Dermis microvascular lymphatic vessel endothelial cell (primary cell): ENCODE measurements at places on chromosomes 2 and 18.

DNA sequence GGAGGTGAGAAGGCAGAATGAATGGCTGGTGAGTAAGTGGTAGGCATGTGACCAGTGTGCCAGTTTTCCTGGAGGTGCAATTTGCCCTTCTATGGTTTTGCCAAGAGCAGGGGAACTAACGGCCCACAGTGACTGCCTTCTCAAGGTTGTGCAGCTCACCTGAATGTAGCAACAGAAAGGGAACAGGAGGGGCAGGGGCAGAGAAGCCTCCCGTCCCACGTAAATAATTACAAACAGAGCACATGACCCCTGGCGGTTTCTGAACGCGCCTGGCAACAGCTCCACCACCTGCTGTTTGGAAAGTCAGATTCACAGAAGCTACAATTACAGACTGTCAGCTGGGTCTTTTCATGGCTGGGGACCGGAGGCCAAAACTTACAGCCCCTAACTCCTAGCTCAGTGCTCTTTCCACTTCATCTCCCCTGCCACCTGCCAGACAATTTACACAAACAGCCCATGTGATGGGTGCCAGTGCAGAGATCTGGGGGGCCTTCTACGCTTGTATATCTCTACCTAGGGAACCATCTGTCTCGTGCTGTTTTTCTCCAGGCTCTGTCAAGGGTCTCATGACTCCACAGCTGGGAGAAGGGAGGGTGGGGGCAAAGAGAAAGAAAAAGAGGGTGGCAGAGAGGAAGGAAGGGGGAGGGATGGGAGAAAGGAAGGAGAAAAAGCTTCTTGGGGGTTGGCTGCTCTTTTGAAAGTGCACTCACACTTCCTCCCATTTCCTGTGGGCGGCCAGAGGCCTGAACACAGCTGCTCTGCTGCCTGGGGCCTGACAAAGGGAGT, 69.6 kb downstream of the POLR1A start:
- DNase-seq, result peak; percentile 92

DNA sequence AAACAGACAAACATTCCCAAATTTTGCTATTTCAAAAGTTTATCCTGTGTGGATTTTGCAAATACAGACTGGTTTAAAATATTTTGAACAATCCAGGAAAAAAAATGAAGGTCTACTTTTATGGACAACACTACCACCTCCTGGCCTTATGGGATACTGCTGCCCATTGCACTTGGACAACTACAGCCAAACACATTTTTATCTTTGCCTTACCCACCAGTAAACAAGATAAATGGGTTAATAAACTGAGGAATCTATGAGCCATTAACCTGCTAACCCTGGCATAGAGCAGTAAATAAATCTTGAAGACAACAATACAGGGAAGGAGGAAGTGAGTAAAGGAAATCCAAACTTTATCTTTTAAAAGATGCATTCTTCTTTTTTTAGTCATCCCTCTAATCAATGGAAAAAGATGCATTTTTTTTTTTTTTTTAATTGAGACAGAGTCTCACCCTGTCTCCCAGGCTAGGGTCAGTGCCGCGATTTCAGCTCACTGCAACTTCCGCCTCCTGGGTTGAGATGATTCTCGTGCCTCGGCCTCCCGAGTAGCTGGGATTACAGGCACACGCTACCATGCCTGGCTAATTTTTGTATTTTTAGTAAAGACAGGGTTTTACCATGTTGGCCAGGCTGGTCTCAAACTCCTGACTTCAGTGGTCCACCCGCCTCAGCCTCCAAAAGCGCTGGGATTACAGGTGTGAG, 2.1 kb upstream of the SPIRE1 start:
- DNase-seq, result peak; percentile 85

DNA sequence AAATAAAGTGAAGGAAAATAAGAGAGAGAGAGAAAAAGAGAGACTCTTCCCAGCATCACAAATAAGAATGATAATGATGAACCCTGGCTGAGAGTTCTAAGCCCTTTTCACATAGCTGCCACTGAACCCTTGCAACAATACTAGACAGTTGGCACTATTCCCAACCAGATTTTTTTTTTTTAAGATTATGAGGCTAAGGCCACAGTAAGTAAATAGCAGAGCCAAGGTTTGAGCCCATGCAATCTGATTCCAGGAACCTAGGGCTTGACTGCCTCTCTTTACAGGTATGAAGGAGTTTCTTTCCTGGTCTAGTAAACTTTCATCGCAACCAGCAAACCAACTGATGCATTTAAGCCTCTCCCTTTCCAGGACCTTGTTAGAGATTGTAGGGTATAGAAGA, 424.6 kb downstream of the NCKAP5 start:
- no peak for DNase-seq

DNA sequence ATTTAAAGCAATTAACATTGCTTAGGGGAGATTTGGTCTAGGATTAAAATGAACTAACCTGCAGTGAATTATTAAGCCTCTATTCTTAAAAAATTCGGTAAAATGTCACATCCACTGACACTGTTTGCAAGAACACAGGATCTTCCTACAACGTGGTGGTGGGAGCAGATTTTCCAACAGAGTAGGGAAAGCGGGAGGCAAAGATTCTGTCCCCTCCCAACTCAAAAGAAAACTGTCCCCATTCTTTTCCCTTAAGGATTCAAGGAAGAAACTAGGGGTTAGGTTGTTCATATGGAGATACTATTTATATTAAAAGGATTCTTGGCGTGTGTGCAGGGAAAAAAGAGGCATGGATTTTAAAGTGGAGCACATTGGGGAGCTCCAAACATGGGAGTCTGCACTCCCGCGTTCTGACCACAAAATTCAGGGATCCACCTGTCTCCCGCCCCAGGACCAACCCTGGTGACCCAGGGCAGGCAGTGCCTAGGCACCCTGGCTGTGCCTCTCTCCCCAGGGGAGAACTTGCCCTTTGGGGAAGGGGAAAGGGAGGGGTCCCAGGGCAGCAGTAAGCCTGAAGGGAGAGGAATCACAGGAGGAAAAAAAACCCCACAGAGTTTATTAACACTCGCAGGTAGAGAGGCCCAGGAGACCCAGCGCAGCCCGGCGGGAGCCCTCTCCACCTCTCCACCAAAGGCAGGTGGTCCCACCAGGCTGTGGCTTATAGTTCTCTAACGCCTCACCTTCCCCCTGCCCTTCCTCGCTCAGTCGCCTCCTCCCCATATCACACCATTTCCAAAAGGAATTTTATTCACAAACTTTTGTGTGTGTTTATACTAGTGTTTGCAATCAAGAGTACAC, 2.3 kb downstream of the PTGR3 start:
- DNase-seq, result no peak

- DNase-seq, result no peak
Observed at GRCh38 chr2:129880309-129880708, 99.2 kb upstream of the RAB6C start.

GRCh38 chr2:228065686-228066085, 115.8 kb downstream of the SPHKAP start:
- DNase-seq, result no peak

- DNase-seq, result no peak
Observed at GRCh38 chr2:122481717-122482116, 726.3 kb downstream of the TSN start.

- DNase-seq, result no peak
Observed at GRCh38 chr2:237066396-237066795, 19.3 kb upstream of the COPS8 start.

DNA sequence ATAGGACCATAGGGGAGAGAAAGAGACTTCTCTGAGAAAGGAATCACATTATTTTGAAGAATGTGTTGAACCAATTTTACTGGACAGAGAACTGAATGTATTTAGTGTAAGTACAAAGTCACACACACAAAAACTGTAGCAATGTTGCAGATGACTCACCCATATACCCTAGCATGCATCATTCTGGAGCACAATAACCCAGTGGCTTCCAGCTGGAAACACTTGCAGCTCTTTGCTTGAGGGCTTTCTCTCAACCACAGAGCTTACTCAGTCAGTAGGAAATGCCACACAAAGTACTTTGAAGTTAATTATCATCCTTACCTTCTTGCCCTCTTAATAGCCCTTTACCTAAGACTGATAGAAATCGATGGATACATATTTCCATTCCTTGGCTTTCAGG, 760.0 kb upstream of the FSHR start:
- no peak for DNase-seq

DNA sequence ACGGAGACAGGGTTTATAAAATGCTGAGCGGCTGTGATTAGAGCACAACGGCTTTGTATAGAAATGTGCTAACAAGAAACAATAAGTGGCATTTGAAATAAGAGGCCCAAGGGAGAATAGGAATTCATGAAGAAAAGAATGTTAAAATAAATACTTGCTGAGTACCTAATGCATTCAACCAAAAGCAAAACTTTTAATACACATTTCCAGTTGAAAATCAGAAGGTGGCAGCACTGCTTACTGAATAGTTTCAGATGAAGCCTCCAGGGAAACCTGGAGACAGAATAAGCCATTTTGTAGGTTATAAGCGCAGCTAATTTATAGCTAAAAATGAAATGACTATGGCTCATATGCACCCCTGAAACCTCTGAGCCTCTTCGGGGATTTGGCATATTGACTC, 286.6 kb downstream of the DPP10 start:
- no peak for DNase-seq

GRCh38 chr18:44119607-44120006, 561.1 kb upstream of the SETBP1 start:
- DNase-seq, result no peak
